ENCODE measurements at places on chromosomes 2 and 18.

- DNase-seq: peak; percentile 78
Observed at GRCh38 chr18:55588111-55588869, at the start of gene TCF4. TSS of gene TCF4 (minus strand) at chr18:55588192. CDS start at chr18:55587116, 1,076 bp downstream.

GRCh38 chr18:37341473-37342086 lies 224.0 kb downstream of the CELF4 start:
- no peak for DNase-seq

- no peak for DNase-seq
Observed at GRCh38 chr2:149430743-149431736, 100.7 kb downstream of the LYPD6 start.

- DNase-seq: no peak
Observed at GRCh38 chr2:111938392-111938791, 40.0 kb downstream of the MERTK start.

DNA sequence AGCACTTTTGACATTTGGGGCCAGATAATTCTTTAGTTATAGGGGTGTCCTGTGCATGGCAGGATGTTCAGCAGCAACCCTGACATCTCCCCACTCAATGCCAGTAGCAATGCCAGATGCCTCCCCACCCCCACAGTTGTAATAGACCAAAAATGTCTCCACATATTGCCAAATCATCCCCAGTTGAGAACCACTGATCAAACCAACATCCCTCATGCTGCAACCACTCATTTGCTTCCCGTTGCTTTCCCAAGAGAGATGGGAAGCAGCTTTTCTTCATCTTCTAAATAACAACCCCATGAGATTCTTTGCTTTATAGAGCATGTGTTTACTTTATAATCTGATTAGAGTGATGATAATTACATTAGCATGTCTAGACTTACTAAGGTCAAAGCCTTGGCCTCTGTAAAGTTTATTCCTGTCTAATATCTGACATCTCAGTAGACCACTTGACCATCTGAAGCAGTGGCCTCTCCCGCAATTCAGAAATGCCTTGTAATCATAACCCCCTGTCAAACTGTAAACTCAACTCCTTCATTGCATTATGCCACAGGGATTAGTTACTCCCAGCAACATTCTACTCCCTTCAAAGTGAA lies 28.7 kb upstream of the C1D start:
- no peak for DNase-seq

DNA sequence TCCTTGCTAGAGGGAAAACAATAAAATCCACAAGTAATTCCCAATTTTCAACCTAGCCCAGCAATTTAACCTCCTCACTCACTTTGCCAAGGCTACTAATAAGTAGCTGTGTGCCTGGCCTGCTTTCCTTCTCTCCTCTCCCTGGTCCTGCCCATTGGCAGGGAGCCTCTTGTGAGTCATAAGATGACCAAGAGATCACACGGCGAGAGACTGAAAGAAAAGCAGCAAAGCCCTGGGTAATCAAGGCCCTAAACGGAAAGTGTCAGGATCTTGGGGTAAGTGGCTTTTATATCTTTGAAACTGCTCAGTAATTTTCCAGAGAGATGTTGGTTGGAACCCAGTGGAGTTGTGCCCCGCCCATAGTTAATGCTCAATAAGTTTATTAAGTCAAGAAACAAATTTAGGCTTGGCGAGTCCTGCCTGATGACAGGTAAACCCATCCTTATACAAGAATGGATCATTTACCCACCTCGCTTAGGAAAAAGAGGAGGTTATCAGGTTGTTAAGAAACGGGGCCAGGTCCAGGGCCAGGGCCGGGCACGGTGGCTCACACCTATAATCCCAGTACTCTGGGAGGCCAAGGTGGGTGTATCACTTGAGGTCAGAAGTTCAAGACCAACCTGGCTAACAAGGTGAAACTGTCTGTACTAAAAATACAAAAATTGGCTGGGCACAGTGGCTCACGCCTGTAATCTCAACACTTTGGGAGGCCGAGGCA lies 10.0 kb upstream of the ADAM17 start:
- peak; percentile 85 for DNase-seq

DNA sequence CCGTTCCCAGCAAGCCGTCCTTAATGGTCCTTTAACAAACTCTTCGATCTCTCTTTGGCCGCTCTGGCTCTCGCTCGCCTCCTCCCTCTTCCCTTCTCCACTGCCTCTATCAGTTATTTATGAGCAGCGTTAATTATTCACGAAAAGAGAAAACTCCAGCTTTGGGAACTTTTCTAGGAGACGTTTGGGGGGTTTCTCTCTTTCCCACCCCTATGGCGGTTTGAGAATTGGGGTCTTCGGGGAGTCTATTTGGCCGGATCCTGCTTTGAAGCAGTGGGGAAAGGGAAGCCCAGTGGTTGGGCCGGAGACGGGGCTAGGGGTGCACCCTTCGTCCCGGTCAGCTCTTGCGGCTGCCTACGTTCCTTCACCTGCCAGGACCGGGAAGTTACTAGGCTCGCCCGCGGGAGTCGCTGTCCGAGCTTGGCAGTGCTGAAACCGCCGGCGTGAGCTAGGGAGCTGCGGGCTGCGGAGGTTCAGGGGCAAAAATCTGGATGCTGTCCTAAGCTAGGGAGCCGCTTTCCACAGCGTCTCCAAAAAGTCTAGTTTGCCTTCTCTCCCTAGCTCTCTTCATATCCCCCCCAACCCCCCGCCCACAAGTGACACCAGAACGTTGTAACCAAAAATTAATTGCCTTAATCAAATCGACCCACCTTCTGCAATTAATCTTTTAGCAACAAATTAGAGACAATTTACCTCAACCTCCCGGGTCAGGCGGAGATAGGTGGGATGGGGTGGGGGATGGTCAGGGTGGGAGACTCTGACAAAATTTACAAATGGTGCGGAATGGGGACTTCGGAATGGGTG lies 8.9 kb upstream of the SKOR2 start:
- DNase-seq: no peak

DNA sequence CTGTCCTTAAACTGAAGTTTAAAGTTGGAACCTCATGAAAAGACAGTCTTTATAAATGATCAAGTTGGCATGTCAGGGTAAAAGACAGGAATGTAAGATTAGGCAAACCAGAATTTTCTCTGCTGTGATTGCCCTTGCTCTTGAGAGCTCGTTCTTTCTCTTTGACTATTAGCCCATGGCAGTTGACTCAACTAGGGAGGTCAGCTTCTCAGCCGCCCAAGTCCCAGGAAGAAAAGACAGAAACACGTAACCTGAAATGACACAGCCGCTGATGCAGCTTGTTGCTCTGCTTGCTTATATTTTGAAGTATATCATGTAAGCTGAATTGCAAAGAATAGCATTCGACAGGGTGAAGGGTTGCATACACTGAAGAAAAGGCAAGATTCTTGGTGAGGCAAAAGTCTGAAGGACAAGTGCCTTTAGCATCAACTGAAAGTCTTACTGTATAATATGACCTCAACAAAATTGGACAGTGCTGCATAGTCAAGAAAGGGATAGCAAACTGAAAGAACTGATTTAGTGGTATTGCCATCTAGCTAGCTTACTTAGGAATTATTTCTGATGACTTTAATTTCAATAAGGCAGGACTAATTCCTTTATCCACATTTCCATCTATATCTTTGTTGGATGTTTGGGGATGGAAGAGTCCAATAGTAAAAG lies 54.7 kb downstream of the ARHGAP15 start:
- no peak for DNase-seq

GRCh38 chr18:63446266-63446665 lies 24.0 kb upstream of the VPS4B start:
- DNase-seq: no peak

GRCh38 chr2:44743473-44743872 lies 198.0 kb upstream of the SIX3 start:
- no peak for DNase-seq

GRCh38 chr2:232874677-232875223 lies 4.7 kb downstream of the SNORC start:
- DNase-seq: no peak

DNA sequence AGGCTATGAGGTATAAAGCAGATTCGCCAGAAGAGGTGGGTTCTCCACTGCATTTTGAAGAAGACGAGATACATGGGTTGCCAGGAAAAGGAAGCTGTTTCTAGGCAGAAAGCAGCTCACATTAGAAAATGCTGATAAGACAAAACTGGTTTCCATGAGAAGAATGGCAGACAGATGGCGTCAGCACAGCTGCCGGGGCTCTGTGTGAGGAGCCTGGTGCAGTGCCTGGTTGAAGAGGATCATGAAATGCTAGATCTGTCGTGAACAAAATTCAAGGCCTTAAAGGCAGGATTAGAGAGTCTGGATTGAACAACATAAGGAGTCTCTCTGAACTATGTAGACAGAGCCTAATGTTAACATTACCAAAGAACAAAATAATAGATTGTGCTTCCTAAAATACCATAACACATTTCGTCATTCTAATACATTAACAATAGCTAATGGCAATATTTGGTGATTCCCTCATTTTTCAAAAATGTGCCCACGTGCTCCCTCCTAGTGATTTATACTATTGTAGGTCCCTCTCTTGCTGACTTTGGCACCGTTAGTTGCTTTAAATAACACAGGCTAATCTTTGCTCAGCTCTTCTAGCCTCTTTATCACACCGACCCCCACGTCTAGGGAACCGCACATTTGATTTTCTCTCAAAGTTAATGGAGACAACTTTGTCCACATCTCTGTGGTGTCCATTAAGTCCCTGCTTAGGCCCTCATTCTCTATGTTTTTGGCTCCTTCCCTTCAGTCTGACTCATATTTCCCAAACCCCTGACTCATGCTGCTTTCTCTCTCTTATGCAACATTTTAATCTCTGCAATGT lies 38.2 kb downstream of the EFEMP1 start:
- DNase-seq: no peak

- DNase-seq: no peak
Observed at GRCh38 chr2:40653829-40654228, 201.9 kb upstream of the SLC8A1 start.

GRCh38 chr18:38759457-38759856 lies 1193.9 kb upstream of the CELF4 start:
- DNase-seq: no peak

DNA sequence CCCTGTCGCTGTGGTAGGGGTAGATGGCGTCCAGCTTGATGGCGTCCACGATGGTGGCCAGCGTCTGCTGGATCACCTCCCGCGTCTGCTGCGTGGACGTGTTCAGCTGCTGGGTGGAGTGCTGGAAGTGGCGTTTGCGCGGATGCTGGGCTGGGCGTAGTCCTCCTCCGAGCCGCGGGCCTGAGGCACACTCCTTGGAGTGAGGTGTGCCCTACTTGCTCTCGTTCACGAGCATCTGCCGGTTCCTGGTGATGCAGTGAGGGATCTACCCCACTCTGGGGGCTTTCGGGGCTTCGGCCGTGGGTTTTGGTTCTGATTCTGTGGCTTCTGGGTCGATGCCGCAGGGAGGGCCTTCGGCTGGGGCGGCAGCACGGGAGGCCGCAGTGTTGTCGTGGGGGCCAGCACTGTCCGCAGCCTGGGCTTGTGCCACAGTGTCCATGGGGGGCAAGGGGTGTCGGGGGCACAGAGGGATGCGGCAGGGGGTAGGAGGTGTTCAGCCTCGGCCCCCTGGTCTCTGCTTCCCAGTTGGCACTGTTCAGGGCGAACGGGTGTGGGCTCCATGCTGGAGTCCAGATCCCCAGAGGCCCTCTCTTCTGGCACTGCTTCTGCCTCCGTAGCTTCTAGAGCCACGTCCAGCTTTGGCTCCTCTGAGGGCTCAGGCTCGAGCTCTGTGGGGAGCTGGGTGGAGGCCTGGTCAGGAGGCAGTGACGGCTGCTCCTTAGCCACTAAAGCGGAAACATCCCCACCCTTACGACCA lies 890.6 kb upstream of the LRRTM1 start:
- DNase-seq: no peak

- no peak for DNase-seq
Observed at GRCh38 chr2:238159661-238160205, 963 bp downstream of the ERFE start.

GRCh38 chr2:147865560-147865959 lies 20.7 kb downstream of the ACVR2A start:
- no peak for DNase-seq

- DNase-seq: no peak
Observed at GRCh38 chr18:23169673-23170044, 34.4 kb downstream of the CABLES1 start.

DNA sequence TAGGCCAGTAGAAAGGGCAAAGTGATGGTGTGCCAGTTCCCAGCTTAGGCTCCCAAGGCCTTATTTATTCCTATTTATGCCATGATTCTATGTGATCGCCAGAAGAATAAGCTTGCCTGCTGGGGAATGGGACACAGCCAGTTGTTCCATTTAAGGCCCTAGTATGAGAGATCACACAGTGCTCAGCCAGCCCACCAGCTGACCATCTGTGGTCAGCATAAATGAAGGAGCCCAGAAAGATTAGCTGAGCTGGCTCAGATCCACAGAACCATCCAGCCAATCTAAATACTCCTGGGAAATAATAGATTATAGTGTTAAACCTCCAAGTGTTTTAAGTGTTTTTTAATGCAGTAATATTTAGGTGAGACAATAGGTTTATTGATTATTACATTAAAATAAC lies 12.6 kb upstream of the L3MBTL4 start:
- no peak for DNase-seq

DNA sequence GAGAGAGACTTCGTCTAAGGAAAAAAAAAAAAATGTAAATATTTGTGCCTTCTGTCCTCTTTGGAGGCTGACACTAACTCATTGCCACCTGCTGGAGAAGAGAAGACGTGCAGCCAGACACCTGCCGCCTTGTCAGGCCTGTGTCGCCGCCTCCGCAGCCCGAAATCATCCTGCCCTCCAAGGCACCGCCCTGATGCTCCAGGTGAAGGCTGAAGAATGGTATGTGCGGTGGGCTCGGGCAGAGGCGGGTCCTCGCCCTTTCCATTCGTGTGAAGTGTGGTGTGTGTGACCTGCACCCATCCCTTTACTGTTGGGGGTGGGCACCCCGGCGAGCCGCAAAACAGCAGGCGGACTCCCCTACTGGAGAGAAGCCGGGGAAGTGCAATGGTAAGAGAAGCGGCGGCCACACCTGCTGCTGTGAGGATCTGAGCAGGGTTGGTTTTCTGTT lies 60.4 kb downstream of the FAM161A start:
- no peak for DNase-seq

GRCh38 chr2:20430035-20430434 lies 16.8 kb upstream of the RHOB start:
- no peak for DNase-seq

DNA sequence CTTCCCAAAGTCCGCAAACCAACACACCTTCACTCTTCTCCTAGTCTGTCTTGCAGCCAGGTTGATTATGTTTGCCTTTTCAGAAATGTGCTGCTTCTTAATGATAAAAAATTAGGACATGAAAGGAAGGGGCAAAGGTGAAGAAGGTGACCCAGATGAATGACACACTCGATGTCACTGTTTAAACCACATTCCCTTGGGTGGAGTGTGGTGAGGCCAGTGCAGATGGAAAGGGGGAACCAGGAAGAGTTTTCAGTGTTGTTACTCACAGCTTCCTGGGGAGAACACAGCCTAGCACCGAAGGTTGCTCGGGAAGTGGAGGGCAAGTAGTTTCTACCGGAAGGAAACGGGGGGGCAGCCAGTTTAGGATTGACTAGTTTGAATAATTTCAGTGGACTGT lies 57.2 kb upstream of the BOD1L2 start:
- DNase-seq: no peak

DNA sequence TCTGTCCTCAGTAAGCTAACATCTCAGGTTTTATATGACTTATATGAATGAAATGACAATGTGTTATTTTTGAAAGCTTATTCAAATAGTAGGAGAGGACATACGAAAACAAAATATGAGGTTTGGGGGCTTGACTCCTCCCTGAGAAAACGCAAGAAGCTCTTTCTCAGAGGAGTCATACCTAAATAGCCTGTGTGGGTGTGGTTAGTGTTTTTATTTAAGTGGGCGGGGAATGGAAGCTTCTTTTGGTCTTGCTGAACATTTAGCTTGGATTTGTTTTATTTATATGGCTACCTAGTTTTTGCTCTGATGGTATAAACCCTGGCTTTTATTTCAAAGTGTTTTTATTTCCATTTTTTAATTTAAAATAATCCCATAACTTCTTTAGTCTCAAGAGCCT lies 72.1 kb upstream of the DSG1 start:
- DNase-seq: no peak
